ENCODE measurements at places on chromosomes 16 and 17. TPM values are rescaled to one million over a fixed set of nuclear protein-coding genes. Genes with fewer than 3 reads are reported as not detected.

- DNase-seq, result no peak
Observed at GRCh38 chr17:67328026-67328425, 38.4 kb downstream of the PSMD12 start.

The ABCC3 gene
- total RNA-seq, result 326 TPM

The TBC1D3G gene
- total RNA-seq, result not detected

- DNase-seq, result no peak
Observed at GRCh38 chr17:3985846-3986245, 21.6 kb upstream of the ATP2A3 start.

The KAT8 gene
- 27.0 TPM for total RNA-seq

The PTX4 gene
- total RNA-seq, result not detected

DNA sequence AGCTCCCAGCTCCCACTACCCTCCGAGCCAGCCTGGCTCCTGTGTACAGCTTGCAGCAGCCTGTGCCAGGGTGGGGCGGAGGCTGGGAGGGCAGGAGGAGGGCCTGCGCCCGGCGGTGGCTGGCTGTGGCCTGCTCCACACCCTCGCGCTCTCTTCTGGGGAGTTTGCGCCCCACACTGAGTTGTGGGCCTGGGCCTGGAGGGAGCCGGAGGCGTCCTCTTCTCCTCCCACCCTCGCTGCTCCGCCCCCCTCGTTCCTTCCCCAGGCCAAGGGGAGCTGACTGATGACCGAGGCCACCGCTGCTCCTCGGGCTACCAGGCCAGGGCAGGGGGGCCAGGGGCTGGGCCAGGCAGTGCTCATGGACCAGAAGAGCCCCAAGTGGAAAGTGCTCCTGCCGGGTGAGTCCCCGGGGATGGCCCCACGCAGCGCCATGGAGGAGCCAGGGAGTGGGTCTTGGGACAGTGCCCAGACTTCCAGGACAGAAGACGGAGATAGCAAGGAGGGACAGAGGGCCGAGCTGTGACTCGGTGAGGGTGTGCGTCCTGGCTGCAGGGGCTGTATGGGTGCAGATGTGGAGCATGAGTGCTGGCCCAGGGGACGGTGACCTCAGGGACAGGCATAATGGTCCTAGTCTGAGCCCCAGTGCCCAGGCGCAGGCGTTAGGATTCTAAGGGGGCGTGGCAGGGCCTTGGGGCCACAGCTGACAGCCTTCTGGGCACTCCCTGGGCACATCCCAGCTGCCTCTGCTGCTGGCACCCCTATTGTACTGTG is 242.1 kb upstream of the GSE1 start:
- DNase-seq, result no peak

DNA sequence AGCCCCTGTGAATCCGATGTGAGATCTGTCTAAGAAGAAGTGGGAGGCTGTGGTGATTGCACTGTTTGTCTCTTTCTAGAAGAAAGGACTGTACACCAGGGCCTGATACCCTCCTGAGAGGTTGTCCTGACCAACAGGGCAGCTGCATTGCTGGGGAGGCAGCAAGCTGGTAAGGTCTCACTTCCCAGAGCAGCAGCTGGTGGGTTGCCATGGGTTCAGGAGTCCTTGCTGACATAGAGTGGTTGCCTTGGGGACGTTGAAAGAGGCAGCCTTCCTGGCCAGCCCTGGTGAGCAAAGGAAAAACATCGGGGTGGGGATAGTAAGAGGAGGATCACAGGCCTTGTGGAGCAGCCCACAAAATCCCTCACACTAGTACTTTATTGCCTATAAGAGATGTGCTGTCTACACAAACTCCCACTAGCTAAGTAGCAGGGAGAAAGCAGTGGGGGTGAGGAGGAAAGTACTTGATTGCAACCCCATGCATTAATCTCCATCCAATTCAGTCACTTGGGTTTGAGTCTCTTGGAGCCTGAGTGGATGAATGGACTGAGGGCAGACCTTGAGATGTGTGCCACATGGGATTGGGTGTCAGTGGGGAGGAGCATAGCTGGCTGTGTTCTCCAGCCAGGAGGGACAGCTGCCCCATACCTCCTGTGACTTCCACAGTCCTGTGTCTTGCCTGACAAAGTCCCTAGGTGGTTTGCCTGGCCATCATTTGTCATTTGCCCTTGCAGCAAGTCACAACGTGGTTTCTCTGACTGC is 143.8 kb upstream of the RPL38 start:
- no peak for DNase-seq

GRCh38 chr17:33940769-33941370 is 314.2 kb upstream of the CCL2 start:
- DNase-seq, result no peak

DNA sequence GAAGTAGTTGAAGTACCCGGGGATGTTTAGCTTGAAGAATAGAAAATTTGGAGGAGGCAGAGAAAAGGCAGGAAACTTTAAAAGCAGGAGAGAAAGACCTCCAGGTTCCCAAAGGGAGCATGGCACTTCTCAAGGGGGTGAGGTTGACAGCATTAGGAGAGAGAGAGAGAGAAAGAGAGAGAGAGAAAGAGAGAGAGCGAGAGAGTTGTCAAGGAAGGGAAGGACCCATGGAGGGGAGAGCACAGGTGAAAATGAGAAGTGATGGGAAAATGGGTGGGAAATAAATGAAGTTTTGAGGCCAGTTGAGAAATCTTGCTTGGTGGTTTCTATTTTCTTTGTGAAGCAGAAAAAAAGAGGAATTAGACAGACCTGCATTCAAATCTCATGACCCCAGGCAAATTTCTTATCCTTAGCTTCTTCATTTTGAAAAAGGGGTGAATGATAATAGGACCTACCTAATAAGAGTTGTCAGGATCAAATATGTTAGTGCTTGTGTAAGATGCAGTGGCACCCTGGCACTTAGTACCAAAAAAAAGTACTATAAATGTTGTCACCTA is 24.0 kb downstream of the PRKCB start:
- no peak for DNase-seq

The TRPV2 gene
- total RNA-seq, result 3.1 TPM

The KRTAP16-1 gene
- not detected for total RNA-seq

The EPOP gene
- total RNA-seq, result 2.7 TPM

DNA sequence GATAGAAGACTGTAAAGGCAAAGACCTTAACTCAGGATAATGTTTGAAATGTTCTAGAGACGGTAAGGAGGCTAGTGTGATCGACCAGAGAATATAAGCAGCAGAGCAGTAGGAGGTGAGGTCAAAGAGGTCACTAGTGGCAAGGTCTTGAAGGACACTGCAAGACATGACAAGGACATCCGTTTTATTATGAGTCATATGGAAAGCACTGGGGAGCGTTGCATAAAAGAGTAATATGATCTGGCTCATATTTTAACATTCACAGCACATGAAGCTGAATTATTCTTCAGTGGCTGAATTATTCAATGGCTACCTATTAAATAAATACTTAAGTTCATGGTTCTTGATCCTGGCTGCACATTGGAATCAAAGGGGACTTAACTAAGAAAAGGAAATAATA is 123.7 kb downstream of the SOX9 start:
- DNase-seq, result no peak

The CDH16 gene
- not detected for total RNA-seq

DNA sequence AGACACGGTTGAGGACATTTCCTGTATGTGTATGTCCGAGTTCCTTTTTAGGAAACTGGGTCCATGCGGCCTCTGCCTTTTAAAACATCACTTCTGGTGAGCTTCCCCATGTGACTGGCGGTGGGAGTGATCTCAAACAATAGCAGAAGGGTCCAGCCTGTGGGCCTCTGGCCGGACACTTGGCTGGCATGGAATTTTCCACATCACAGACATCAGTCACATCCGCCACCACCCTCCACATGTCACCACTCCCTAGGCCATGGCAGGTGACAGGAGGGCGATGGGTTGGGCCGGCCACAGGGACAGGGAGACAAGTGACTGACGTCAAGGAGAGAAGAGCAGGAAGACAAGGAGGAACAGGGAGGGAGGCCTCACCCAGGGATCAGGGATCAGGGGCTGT is 83.7 kb downstream of the DNAH17 start:
- DNase-seq, result no peak

The HS3ST3B1 gene
- total RNA-seq, result 39.8 TPM

DNA sequence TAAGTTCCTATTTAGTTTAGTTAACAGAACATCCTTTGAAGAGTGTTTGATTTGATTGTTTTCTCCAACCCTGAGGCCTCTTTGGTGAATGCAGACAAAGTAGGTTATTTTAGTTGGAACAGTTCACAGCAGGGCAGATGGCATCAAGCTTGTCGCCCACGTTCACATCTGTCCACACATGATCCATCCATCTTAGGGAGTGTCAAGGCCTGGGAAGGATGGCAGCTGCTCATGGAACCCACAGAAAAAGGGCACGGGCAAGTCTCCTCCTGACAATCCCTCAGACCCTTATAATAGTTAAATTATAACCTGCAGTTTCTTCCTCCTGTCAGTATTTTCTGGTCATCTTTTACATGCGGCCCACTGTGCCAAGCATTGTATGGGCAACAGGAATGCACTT is 60.2 kb downstream of the KNOP1 start:
- no peak for DNase-seq

The ZNF19 gene
- total RNA-seq, result 3.8 TPM

DNA sequence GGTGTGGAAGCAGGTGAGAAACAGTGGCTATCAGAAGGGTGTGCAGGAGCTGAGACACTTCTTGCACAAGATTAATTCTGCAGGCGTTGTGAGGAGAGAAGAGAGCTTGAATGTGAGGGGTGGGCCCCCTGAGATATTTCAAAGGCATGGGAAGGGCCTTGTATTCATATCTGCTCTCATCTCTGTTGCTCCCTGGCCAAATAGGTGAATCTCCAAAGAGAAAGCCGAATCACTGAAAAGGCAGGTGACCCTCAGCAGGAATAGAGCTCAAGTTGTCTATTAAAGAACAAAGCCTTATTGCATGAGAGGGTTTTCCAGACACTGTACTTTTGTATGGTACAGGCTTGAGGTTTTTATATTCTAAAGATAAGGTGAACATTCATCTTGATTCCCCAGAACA is 373.1 kb downstream of the TMEM114 start:
- no peak for DNase-seq

DNA sequence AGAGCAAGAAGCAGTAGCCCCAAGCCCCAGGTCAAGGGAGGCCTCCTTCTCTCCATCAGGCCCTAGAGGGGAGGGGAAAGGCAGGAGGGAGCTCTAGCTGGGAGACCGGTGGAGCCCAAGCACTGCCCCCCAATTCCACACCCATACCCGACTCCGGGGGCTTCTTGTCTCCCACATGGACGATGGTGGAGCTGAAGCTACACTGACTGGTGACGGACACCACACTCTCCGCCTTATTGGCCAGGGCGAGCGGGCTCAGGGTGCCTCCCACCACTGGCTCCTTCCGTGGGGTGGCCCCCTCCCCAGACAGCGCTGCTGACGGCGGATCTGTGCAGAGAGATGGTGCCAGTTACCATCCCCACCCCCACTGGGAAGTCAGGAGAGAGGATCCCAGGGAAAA is 6.4 kb downstream of the PER1 start:
- DNase-seq, result no peak

DNA sequence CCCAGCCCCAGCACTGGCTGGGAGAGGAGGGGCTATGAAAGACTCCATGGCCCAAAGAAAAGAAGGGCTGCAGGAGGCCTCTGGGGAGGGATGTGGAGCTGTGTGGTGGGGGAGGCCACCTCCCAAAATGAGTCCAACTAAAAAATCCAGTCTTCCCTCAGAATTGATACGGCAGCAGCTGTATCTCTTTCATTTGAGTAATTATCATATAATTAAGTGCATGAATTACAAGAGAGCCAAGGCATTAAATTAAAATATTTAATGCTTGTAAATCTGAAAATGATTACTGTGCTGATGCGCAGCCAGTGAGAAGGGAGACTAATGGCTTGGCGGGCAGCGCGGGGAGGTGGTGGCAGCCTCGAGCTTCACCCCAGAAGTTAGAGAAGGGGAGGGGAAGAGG is 192.8 kb downstream of the C16orf78 start:
- DNase-seq, result no peak

GRCh38 chr17:65430209-65430833 is 131.1 kb downstream of the AXIN2 start:
- DNase-seq, result no peak

DNA sequence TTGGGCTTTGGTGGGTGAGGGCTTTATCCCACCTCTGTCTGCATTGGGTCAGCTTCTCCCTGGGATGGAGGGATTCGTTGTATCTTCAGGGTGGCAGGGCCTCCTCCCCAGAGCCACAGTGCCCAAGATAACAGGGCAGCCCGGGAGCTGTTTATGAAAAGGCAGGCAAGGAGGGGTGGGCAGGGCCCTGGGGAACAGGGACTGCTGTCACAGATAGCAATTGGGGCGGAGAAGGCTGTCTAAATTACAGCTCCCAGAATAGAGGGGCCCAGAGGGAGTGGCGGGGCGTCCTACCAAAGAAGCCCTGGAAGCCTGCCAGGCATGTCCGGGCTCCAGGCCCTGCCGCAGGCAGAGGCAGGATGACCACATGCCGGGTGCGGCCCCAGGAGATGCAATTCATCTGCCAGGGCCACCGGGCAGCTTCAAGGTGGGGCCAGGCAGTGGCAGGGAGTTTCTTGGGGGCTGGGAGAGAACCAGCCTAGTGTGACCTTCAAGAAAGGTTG is 18.8 kb upstream of the PHOSPHO1 start:
- no peak for DNase-seq

- no peak for DNase-seq
Observed at GRCh38 chr17:71914042-71914441, 206.8 kb upstream of the SOX9 start.

The PRR35 gene
- total RNA-seq, result not detected

The MT1F gene
- total RNA-seq, result 763 TPM

DNA sequence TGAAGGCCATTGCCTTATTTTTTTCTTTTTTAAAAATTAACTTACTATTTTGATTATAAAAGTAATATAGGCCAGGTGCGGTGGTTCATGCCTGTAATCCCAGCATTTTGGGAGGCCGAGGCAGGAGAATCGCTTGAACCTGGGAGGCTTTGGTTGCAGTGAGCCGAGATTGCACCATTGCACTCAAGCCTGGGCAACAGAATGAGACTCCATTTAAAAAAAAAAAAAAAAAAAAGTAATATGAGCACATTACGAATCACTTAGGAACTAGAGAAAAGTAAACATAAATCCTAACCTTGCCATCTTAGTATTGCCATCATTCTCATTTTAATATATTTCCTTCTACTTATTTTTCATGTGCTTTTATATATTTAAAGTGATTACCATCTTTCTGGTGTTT is 12.9 kb upstream of the TACO1 start:
- no peak for DNase-seq

- no peak for DNase-seq
Observed at GRCh38 chr16:17281052-17281451, 189.7 kb downstream of the XYLT1 start.

Measured in left lobe of liver (tissue), 2 donors.